ENCODE measurements at places on chromosomes 4 and X. TPM values are rescaled to one million over a fixed set of nuclear protein-coding genes. Genes with fewer than 3 reads are reported as not detected.
A peak's percentile ranks its signal among the peaks of the same experiment; 100 is the strongest.

DNA sequence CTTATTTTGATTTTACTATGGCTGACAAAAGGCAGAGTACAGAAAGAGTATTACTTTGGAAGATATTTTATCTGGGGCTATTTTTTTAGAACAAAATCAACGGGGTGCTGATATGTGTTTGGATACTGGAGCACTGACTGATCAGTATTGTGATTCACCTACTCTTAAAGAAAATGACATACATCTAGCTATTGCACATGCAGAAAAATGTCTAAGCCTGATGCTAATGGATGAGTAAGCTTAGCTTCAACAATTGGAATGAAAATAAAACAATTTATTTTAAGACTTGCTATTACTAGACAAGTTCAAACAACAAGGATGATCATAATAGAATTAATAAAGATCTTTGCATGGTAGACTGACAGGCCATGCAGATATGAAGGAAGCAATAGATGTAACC lies 262.0 kb downstream of the PPP1R2C start:
- no peak for DNase-seq

GRCh38 chr4:149120331-149121022 lies 678.3 kb upstream of the NR3C2 start:
- DNase-seq, result no peak

GRCh38 chr4:2241410-2242353 lies at the start of the genes HAUS3 and POLN:
Gene HAUS3, minus strand, starts transcription at chr4:2242121. Its CDS starts 1,175 bp downstream, at chr4:2240946.
Gene POLN, minus strand, starts transcription at chr4:2242121. Its CDS starts 12,890 bp downstream, at chr4:2229231.
- DNase-seq, result peak; percentile 90

GRCh38 chr4:61648264-61648663 lies 448.1 kb downstream of the ADGRL3 start:
- no peak for DNase-seq

DNA sequence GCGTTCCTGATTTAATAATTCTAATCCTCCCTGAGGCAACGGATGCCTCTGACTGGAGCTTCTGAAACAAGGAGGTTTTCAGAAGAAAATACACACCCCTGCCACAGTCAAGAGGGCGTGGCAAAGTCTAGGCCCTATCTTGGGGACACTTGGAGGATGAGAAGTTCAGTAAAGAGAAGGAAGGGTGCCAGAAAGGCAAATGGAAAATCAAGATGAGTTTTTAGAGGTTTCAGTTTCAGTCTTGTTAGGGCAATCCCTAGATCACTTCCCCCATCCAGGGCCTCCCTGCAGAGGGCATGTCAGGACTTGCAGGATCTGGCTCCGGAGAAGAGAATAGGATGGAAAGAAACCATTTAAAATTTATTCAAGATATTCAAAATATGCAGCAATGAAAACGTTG lies 28.5 kb upstream of the FGF2 start:
- no peak for DNase-seq

GRCh38 chrX:101415180-101416145 lies 7.4 kb downstream of the HNRNPH2 start:
- DNase-seq, result no peak

DNA sequence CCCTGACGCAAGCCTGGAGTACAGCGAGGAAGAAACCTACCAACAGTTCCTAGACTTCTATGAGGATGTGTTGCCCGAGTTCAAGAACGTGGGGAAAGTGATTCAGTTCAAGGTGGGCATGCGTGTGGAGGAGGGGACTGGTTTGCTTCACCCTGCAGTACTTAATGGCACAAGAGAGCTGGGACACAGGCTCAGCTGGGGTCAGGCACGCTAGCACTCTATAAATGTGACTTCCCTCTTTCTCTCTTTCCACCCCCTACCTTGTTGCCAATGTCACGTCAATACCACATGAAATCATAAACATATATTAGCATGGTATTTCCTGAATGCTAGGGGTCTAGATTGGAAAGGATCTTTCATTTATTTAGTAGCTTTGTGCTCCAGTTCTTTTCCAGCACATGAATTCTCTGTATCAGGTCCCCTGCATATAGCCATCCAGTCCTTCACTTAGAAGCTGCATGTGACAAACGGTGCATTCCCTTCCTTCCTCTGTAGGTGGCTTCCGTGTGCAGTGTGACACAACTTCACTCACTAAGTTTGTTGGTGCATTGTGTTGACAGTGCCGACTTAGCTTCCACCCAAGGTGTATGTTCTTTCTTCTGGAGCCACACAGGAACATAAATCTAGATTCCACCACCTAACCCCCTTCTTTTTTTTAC lies 25.6 kb downstream of the ZRSR2 start:
- DNase-seq, result no peak

DNA sequence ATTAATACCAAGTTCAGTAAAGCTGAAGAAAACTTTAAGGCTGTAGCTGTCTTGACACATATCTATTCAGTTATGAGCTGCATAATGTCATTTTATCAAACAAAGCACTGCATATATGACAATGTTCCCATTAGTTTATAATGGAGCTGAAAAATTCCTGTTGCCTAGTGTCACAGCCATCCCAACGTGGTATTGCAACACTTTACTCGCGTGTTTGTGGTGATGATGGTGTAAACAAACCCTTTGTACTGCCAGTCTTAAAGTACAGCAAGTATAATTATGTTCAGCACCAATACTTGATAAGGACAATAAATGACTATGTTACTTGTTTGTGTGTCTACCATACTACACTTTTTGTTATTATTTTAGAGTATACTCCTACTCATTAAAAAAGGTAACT lies 1415.6 kb upstream of the PCDH7 start:
- DNase-seq, result no peak

DNA sequence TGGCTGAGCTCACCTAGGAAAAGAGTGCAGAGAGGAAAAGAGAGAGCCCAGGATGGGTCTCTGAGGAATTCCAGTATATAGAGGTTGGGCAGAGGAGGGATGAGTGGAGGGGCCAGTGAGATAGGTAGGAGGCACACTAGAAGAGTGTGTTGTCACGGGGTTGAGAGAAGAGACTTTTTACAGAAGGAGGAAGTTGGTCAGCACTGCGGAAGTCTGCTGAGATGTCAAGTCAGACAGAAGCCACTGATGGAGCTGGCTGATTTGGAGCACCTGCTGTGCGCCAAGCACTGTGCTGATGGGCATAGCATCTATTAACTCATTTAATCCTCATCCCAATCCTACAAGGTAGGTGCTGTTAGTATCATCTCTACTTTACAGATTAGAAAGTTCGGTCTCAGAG lies 60.4 kb downstream of the EFNB1 start:
- DNase-seq, result no peak

DNA sequence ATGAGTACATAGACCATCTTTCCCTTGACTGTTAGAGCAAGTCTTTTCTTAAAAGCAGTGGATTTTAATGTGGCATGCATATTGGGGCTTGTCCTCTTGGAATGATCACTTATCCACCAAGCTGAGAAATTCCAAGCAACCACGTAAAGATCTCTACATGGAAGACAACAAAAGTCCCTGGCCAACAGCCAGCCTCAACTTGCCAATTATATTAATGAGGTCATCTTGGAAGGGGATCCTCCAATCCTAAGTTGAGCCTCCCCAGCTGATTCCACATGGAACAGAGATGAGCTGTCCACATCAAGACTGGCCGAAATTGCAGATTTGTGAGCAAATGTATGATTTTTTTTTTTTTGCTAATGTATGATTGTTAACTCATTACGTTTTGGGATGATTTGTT lies 20.6 kb upstream of the FTHL17 start:
- no peak for DNase-seq

DNA sequence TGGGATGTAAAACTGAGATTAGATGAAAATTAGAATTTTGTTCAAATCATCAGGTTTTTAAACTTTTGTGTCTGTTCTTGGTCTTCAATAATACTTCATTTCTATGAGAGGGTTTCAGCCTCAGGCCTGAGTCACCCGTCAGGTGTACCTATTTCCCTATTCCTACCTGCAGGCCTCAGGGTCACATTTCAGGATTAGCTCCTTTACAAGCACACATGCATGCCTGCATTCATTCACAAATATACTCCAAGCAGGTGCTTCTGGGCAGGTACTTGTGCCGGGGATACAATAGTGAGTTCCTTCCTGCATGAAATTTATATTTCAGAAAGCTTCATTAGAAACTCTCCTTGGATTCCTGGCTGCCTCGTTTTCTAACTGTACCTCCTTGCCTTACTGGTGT lies 114.9 kb downstream of the SHISA3 start:
- no peak for DNase-seq

- DNase-seq, result no peak
Observed at GRCh38 chr4:184165291-184165690, 52.4 kb downstream of the ENPP6 start.

DNA sequence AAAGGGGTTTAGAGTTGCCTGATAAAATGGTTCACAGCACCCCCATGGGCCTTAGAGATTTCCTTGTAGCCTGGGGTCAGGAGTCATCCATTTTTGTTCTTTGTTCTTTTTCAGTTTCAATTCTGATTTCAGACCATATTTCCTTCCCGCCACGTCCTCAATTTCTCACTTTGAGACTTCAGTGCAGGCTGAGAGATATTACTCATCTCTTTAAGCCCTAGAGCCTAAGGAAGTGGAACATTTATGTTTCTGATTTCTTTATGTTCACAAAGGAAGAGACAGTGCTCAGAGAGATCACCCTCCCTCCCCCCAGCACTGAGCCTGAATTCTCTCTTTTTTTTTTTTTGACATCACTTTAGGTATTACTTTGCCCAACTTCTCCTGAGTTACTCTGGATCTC lies 56.3 kb downstream of the MSN start:
- no peak for DNase-seq

GRCh38 chr4:112560084-112560483 lies 44.1 kb upstream of the NEUROG2 start:
- DNase-seq, result no peak

GRCh38 chr4:48949086-48949485 lies 37.0 kb upstream of the CWH43 start:
- no peak for DNase-seq

- DNase-seq, result no peak
Observed at GRCh38 chrX:27823812-27824211, 16.0 kb downstream of the MAGEB10 start.

- DNase-seq, result no peak
Observed at GRCh38 chr4:153267890-153268289, 63.6 kb downstream of the TRIM2 start.

DNA sequence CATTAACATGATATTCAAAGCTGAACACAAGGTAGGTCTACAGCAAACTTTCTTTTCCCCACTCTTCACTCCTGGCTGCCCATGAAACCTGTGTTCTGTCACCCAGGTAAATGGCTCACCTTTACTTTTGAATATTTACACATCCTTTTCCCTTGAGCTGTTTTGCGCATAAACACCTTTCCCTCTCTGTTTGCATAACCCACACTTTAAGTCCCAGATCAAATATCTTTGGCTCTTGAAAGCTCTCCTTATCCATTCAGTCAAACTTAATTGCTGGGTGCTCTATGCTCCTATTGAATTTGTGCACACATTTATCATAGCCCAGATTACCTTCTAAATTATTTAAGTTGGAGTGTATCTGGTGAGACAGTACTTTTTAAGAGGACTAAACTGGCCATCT lies 51.7 kb upstream of the ATP8A1 start:
- DNase-seq, result no peak

DNA sequence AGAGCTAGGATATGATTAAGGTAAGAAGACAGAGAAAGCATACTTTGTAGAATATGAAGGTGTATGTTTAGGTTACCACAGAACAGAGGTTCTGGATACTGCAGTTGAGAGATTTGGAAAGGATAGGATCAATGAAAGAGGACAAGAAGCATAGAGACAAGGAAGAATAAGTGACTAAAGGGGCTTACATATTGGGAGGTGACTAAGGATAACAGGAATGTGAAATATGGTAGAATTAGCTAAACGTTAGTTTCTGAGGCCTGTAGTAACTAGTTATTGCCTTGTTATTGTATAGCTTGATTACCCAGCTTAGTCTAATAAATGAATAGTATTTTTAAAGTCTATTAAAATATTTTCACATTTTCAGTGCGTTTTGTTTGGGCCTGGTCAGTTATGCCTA lies 38.2 kb downstream of the CENPI start:
- DNase-seq, result no peak

- DNase-seq, result no peak
Observed at GRCh38 chr4:7254736-7255487, 62.6 kb downstream of the SORCS2 start.

- DNase-seq, result no peak
Observed at GRCh38 chr4:56372774-56373173, 14.5 kb downstream of the AASDH start.

DNA sequence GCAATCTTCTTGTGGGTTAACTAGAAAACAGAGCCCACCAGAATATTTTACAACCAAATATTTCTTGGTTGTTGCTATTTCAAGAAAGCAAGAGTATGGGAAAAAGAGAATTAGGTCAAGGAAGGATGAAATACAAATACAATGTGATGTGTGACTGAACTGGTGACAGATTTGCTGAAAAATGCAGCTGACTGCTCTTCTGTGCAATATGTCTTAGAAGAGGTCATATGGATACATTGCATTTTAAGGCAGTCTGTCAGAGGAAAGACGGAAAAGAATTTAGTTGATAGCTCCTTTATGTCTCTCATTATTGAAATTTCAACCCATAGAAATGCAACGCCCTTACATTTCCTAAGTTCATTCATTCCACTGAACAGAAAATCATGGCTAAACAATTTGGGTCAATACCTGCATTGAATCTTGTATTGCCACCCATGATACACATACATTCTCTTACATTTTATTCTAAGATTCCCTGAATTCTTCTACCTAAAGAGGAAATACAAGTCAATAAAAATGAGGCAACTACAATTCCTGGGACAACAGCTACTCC lies 423.1 kb downstream of the ADAM29 start:
- DNase-seq, result no peak

GRCh38 chr4:23388699-23389395 lies 501.0 kb downstream of the PPARGC1A start:
- no peak for DNase-seq

Gene KLHL34
- total RNA-seq, result not detected

Gene ELF2
- 45.4 TPM for total RNA-seq

Gene AADAT
- 1.9 TPM for total RNA-seq

Gene AKAP4
- total RNA-seq, result not detected

Gene MAGEC3
- not detected for total RNA-seq

Gene PABPC5
- 1.5 TPM for total RNA-seq

Gene FGF2
- total RNA-seq, result 30.4 TPM

Gene ITM2A
- total RNA-seq, result 41.3 TPM

Gene FAM236B
- total RNA-seq, result not detected

Measured in omental fat pad (tissue), 4 donors.